NCI-H1417 (cell line): ENCODE measurements at places on chromosomes 6 and 20.

- DNase-seq, result no peak
These were observed 524.6 kb upstream of the JARID2 start for GRCh38 chr6:14721103-14721758.

- DNase-seq, result no peak
These were observed 25.5 kb upstream of the SSTR4 start for GRCh38 chr20:23009636-23010035.

DNA sequence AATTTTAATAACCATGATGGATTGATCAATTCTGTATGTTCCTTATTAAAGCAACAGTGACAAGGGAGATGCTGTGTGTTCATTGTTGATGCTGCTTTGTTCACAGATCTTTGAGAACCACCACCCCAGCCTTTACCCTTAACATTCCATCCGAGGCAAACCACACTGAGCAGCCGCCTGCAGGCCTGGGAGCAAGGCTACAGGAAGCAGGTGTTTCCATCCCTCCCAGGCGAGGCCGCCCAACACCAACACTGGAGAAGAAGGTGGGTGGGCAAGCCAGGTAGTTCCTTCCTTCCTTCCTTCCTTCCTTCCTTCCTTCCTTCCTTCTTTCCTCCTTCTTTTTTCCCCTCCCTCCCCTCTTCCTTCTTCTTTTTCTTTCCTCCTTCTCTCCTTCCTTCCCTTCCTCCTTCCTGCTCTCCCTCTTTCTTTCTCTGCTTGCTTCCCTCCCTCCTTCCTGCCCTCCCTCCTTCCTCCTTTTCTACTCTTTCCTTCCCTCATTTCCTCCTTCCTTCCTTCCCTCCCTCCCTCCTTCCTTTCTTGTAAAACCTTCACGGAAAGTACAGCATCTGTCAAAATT lies 13.7 kb downstream of the TTLL2 start:
- no peak for DNase-seq

DNA sequence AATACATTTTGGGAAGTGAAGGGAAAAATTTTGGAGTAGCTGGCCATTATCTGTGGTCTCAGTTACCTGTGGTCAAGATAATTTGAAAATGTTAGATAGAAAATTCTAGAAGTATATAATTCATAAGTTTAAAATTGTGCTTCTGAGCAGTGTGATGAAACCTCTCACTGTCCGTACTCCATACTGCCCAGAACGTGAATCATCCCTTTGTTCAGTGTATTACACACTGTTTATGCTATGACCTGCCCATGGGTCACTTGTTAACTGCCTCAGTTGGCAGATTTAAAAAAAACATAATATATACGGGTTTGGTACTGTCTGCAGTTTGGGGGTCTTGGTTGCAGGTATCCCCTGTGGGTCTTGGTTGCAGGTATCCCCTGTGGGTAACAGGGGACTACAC lies 4.1 kb upstream of the CALHM5 start:
- DNase-seq, result no peak

DNA sequence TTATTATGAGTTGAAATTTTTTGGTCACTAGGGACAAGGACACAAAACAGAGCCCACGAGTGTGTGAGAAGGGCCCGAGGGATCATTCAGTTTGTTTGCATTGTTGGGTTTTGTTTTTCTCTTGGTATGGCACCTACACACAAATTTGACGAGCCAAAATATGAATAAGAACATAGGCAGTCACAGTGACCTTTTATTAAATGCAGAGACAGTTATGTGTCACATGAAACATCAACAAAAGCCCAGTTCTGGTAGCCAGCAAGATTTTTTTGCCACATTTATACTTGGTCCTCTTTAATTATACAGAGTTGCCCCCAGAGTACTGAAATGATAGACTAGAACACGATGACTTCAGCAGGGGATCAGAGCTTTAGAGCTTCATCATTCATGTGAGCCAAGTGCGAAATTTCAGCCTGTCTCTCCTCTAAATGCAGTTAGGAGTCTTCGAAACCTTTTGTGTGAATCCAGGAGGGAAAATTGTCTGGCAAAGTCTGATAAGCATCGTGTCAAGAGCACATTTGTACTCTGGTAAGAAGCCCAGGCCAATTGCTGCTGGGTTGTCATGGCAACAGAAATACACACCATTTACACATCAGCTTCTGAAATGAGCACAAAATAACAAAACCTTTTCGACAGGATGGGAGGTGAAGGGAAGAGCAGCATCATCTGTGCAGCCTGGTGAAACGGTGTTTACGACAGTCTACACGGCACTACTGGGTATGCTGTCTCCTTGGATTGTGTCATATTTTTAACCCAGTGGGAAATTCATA lies 79.2 kb upstream of the RIPOR2 start:
- DNase-seq, result peak; percentile 43
